PC-9 (cell line): ENCODE measurements at places on chromosomes 6 and 20. TPM values are rescaled to one million over a fixed set of nuclear protein-coding genes. Genes with fewer than 3 reads are reported as not detected.

DNA sequence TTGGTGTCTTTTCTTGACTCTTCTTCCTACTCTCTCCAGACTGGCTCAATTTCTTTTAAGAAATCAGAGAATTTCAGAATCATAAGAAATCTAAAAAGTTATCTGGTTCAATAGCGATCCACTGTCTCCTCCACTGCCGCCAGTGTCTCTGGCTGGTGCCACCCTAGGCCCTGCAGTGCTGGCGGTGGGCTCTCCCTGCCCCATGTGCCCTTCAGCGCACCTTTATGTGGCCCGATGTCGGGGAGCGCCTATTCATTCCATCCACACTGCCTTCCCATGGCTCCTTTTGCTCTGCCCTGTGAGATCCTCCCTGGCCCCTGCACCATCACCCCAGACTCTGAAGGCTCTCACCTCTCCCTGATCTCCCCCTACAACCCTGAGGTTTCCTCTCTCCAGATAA lies 62.8 kb downstream of the TBXT start:
- no peak for DNase-seq

GRCh38 chr6:150876598-150876997 lies 11.1 kb downstream of the MTHFD1L start:
- DNase-seq, result no peak

GRCh38 chr6:32621372-32621771 lies 15.8 kb upstream of the HLA-DQA1 start:
- no peak for DNase-seq

DNA sequence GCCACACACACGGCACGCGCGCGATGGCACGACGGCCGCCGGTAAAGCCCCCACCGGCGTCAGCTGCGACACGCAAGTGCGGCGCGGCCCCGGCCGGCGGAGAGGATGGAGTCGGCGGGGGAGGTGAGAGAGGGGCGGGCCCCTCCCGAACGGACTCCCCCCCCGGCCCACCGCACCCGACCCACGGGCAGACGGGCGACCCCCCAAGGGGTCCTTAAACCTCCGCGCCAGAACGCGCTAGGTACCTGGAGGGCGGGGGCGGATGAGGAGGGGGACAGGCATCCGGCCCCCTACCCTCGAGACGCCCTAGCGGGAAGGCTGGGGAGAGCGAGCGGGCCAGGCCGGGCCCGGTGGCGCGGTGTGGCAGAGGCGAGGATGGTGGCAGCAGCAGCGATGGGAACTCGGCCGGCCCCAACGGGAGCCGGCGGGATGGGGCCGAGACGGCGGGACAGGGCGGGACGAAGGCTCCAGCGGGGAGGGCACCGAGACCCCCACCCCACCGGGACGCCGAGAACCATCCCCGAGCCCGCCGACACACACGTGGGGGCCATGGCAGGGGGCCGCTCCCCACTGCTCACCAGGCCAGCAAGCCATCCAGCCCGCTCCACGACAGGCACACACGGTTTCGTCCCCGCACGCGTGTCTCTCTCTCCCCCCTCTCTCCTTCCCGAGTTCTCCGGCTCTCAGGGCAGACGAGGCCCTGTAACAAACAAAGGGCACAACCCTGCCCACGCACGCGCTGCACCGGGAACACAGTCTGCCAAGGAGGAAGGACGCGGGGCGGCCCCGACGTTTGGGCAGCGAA lies 1515.4 kb upstream of the DEFB115 start:
- no peak for DNase-seq

MMP24OS gene
- 59.3 and 79.0 TPM in 2 replicates for total RNA-seq

- no peak for DNase-seq
Observed at GRCh38 chr6:33185654-33186187, 6.5 kb downstream of the COL11A2 start.

DNA sequence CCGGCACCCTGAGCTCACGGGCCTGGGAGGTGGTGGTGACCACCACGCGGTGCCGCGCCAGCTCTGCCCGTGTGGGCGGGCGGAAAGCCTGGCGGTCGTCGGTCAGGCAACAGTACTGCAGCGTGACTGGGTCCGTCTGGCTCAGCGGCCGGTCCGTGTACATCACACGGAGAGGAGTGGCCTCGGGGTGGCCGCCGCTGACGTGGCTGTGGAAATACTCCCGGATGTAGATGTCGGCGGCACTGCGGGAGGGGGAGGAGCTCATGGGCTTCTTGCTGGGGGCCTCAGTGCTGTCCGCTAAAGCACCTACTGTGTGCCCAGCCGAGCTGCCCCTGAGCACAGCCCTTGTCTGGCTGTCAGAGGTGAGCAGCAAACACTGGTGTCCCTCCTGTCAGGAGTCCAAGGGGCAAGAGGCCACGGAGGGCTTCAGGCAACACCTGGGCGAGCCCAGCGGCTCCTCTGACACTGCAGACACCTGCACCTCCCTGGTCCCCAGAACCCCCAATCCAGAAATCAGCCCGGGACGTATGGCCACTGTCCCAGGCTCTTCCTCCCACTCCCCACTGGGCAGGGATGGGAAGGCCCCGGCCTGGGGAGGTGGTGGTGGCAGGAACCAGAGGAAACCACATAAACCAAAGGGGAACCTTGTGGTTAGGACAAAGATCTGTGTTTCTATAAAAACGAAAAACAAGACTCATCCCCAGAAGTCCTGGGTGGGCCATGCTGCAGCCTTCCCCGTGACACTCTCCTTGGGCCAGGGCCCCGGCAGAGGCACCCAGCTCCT lies 6.5 kb downstream of the HELZ2 start:
- no peak for DNase-seq

DNA sequence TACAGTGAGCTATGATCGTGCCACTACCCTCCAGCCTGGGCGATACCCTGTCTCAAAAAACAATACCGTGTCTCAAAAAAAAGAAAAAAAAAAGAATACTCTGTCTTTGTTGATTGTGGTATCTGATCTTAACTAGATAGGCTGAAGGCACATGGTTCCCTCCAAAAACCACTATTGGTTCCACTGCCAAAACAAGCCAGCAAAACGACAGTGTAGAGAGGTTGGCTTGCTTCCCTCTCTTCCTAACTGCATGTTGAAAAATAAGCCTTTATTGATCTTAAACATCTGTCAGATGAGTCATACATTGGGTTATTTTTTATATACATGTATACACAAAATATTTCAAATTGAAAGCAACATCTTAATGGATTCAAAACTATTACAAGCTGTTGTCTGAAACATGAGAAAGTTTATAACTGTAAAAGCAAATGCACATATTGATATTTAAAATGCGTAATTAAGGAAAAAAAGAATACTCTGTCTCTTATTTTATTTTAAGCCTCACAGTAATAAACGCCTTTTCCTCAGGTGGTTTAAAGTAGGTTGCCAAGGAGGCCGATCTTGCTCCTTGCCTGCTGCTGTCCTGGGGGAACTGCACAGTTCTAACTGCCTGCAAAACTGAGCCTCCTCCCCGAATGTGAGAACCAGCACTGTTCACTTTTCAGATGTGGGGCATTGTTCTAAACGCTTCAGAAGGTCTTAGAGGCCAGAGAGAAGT lies 7.0 kb upstream of the NINL start:
- no peak for DNase-seq

- DNase-seq, result no peak
Observed at GRCh38 chr20:61808447-61808846, 257.2 kb downstream of the TAF4 start.

GRCh38 chr6:158762787-158763433 lies 56.3 kb downstream of the EZR start:
- no peak for DNase-seq

SAPCD1 gene
- 11.1 and 16.9 TPM in 2 replicates for total RNA-seq

GRCh38 chr20:23293689-23294088 lies 56.9 kb upstream of the NXT1 start:
- DNase-seq, result no peak

GRCh38 chr6:75495011-75495410 lies 1.4 kb upstream of the FILIP1 start:
- DNase-seq, result no peak

DNA sequence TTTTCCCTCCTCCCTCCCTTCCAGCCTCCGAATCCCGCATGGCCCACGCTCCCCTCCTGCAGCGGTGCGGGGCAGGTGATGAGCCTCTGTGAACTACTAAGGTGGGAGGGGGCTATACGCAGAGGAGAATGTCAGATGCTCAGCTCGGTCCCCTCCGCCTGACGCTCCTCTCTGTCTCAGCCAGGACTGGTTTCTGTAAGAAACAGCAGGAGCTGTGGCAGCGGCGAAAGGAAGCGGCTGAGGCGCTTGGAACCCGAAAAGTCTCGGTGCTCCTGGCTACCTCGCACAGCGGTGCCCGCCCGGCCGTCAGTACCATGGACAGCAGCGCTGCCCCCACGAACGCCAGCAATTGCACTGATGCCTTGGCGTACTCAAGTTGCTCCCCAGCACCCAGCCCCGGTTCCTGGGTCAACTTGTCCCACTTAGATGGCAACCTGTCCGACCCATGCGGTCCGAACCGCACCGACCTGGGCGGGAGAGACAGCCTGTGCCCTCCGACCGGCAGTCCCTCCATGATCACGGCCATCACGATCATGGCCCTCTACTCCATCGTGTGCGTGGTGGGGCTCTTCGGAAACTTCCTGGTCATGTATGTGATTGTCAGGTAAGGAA lies at the start of gene OPRM1:
OPRM1 (plus strand) TSS at position 10 of the 612 bp plus-strand sequence; CDS start at position 315, 305 bp downstream.
- DNase-seq, result no peak

DNA sequence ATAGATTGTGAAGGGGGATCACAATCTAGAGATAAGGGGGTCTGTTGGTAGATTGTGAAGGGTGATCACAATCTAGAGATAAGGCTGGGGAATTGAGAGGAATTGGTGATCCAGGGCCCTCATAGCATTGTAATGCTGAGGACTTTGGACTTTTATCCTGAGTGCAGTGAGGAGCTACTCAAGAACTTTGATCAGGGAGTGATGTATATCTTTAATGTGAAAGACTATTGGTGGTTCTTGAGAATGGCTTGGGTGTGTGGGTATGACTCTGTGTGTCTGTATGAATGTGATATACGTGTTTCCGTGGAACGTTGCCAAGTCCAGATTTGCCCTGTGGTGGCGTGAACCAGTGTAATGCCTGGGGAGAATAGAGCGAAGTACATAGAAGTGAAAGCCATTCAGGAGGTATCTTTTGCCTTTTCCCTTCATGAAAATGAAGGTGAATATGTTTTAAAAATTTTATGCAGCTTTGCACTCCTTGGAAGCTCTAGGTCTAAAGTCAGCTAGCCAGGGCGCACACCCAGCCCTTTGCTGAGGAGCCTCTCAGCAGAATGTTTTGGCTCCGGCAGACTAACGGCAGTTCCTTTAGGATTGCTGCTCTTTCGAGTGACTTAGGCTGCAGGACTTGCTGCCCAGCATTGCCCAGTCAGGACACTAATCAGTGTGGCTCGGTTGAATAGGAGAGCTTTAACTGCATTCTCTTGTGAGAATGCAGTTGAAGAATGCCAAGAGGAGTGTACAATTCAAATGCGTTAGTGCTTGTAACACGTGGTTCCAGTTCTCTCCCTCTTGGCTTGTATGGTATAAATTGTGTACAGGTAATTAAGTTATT lies 3.5 kb downstream of the ZFAND3 start:
- no peak for DNase-seq

DNA sequence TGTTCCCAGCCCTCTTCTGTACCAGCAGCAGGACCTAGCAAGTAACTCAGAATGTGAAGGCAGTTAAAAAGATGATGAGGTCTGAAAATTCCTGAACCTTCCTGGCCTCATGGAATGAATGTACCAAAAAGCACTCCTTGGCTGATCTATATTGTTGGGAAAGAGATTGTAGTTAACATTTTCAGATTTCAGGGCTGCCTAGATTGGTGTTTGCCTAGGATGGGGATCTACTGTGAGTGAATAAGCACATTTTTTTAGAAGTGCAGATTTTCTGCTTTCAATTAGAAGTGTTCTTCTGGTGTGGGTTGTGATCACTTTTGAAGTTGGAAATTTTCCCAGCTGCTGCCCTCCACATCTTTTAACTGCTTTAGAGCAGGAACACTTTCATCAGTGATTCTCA lies 6.2 kb downstream of the MYLIP start:
- DNase-seq, result no peak
